ENCODE measurements at places on chromosomes 12 and 14.

DNA sequence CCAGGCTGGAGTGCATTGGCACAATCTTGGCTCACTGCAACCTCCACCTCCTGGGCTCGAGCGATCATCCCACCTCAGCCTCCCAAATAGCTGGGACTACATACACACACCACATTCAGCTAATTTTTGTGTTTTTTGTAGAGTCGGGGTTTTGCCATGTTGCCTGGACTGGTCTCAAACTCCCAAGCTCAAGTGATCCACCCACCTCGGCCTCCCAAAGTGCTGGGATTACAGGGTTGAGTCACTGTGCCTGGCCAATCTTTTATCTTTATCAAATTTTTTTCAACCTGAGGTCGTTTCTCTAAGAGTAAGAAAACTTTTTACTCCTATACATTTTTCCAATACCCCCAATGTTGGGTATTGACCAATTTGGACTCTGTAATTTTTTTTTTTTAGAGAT, 40.0 kb upstream of the NAP1L1 start:
- ATAC-seq: no peak

- ATAC-seq: no peak
Observed at GRCh38 chr12:45745861-45746277, 16.4 kb downstream of the ARID2 start.

- ATAC-seq: no peak
Observed at GRCh38 chr14:67502867-67503266, 14.3 kb upstream of the TMEM229B start.

DNA sequence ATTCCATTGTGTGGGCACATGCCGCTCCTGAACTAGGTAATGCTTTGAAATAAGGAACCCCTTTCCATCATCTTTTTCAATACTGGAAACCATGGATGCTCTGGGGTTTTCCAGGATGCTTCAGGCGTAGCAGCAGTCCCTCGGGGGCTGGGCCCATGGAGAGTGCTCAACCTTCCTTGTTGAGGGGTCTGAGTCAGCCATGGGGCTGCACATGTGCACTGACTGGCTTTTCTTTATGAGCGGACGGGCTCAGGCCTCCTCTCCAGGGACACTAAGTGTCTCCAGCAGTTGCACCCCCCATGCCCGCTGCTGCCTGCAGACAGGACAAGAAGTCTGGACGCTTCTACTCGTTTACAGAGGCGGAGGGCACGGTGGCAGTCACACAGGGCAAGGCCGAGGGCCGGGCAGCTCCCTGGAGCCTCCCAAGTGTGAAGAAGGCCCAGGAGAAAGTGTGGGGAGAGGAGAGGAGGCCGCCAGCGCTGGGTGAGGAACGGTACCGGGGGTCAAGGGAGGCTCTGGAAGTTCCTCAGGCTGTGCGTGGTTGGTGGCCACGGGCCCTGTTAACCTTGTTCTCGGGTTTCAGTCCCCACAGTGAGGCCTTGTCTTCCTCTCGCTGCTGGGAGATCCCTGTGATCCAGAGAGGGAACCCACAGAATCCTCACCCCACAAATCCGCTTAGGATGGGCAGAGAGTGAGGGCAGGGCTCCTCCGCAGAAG, 51.2 kb downstream of the TEAD4 start:
- no peak for ATAC-seq

- peak; percentile 52 for ATAC-seq
Observed at GRCh38 chr12:101570047-101570446, 24.7 kb upstream of the MYBPC1 start.

- no peak for ATAC-seq
Observed at GRCh38 chr12:95922231-95922630, 20.2 kb downstream of the CCDC38 start.

DNA sequence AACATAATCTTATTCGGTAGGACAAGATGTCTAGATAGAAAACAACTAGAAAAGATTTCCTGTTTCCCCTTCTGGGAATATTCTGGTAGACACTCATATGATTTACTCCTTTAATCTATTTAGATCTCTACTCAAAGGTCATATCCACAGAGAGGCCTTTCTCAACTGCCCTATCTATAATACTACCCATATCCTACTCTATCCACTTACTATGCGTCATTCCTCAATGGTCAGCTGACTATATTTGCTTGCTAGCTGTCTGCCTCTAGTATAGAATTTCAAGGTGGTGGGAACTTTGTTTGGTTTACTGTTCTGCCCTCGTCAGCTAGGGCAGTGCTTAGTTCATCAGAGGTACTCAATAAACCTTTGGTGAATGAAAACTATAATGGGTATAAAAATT, 157.8 kb upstream of the PKP2 start:
- ATAC-seq: no peak
